Heart right ventricle (tissue), 16 donors: ENCODE measurements at places on chromosomes 4 and X.

DNA sequence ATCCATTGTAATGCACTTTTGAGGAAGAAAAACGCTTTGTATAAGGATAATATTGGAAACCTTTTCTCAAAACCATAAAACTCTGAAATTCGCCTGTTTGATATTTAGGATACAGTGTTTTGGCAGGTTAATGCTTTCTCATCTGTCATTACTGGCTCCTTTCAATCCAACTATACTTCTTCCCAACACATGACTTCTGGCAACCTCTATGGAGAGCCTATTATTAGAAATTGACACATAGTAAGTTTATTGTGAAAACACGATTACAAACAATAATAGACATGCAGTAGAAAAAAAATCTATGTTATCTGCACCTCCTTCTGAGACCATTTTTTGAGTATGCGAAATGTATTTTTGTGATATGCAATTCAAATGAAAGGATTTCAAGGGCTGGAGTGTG is 4.6 kb upstream of the KLHL34 start:
- no peak for DNase-seq

GRCh38 chrX:66000628-66001272 is 39.1 kb downstream of the VSIG4 start:
- DNase-seq: no peak

DNA sequence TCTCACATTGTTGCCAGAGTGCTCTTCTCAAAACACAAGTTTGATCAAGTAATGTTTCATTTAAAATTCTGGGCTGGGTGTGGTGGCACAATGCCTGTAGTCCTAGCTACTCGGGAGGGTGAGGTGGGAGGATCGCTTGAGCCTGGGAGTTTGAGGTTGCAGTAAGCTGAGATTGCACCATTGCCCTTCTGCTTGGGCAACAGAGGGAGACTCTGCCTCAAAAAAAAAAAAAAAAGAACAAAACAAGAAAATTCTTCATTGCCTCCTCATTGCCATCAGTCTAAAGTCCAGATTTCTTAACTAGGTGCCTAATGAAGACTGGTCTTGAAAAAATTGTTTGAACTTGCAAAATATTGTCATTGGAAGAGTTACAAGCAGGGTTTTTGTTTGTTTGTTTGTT is 120.1 kb downstream of the MFAP3L start:
- DNase-seq: no peak

DNA sequence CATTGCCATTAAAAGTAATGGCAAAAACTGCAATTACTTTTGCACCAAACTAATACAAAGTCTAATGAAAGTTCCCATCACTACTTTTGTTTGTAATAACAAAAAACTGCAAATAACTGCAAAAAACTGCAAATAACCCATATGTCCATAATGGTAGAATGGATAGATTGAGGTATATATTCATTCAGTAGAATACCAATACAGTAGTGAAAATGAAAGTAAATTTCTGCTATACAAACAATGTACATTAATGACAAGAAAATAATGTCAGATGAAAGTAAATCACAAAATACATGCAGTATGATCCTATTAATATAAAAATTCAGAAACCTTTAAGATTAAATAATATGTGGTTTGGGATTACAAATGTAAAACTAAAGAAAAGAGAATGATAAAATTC is 41.3 kb upstream of the CEP135 start:
- no peak for DNase-seq

- DNase-seq: no peak
Measured at GRCh38 chrX:153521034-153521433, 3.6 kb downstream of the ATP2B3 start.

DNA sequence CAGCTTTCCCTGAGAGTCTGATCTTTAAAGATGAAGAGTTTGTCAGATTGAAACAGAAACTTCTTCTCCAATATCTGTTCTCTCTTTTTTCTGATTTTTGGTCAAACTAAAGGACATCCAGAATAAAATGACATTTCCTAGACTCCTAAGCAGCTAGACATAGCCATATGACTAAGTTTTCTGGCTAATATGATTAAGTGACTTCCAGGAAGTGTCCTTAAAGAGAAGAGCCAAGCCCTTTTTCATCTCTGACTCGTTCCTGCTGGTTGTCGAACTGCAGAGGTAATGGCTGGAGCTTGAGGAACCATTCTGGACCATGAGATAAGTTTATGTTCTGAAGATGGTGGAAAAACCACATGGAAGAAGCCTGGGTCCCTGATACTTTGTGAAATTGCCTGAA is 546.0 kb downstream of the BCOR start:
- DNase-seq: no peak

GRCh38 chrX:150513544-150513943 is 54.9 kb upstream of the MTM1 start:
- no peak for DNase-seq

GRCh38 chrX:133859336-133859735 is 126.1 kb downstream of the GPC3 start:
- no peak for DNase-seq

- DNase-seq: no peak
Measured at GRCh38 chr4:72564184-72564583, 4.8 kb downstream of the ADAMTS3 start.

DNA sequence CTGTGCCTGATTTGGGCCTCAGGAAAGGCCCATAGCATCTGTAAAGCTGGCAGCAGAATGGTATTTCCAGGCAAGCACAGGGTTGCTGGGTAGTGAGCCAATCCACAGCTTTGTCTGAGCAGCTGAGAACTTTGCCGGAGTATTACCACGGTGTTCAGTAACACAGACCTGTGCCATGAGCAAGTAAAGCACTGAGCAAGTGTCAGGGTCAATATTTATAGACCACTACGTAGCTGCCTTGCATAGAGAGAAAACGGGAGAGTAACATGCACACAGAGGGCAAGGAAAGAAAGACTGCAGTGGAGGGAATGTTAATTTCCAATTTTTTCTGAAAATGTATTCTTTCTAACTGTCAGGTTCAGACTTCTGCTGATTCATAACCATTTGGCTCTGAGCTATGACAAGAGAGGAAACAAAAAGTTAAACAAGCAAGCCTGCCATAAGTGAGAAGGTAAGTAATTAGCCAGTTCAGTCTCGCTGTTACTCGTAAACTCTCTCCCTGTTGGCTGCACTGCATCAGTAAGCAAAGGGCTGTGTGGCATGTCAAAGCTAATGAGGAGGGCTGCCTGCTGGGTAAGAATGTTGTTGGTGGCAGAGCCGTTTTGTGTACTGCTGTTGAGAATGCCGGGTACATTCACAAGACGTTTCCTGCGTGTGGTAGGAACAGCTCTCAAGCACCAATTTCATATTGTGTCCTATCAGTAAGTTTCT is 238.1 kb downstream of the BMPR1B start:
- DNase-seq: no peak

GRCh38 chr4:121717680-121718237 is 21.0 kb upstream of the ANXA5 start:
- no peak for DNase-seq

DNA sequence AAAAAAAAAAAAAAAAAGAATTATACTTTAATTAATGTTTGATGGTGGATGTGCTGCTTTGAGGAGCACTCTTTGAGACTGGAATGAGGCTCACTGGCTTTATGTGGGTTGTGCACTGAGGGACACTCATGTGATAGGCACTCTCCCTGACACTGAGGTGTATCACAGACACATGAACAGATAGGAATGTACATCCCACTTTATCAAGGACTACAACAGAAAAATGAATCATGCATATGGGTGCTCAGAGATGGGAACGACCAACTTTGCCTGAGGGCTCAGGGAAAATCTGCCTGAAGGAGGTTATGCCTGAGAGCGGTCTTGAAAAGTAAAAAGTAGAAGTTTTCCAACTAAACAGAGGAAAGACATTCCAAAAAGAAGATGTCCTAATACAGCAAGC is 97.7 kb upstream of the RBPJ start:
- no peak for DNase-seq

GRCh38 chr4:41512136-41512535 is 25.8 kb upstream of the LIMCH1 start:
- no peak for DNase-seq

- peak; percentile 95 for DNase-seq
Measured at GRCh38 chr4:1011022-1011665, at the start of gene FGFRL1. FGFRL1 (plus strand) TSS chr4:1011626; CDS start chr4:1012486, 860 bp downstream.

DNA sequence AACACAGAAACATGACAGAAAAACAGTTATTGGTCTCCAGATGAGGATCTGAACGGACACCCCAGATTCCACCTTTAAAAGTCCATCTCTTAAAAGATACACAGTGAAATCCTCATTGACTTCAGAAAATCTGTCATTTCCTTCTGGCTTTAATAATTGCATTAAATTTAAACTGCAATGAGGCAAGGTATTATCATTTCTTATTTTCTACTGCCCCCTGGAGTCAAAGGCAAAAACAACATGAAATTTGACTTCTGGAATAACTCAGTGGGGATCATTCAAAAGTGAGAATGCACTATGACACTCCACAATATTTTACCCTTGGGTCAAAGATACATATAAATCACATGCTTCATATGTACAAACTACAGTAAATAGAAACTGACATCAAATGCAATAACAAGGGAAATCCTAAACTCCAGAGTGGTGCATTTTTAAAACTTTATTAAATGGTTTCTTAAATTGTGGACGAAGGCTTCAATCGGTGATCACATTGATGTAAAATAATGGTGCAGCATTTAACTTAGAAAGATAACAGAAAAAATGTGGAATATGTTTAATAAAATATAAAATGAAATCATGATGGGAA is 56.4 kb upstream of the SPANXN1 start:
- no peak for DNase-seq

DNA sequence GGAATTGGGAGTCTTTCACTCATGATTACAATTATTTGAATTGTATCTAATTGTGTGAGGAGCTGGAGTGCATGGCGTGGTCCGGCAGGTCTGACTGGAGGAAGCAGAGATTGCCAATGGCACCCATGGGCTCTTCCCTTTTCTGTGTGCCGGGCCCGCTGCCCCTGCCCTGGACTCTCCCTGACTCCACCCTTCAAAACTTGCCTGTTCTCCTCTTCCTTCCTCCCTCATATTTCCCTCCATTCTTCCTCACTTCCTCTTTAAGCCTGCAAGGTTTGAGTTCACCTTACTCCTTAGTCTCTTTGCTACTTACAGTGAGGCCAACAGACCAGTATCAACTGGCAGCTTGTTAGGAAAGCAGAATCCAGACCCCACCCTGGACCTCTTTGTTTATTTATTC is 6.5 kb upstream of the STBD1 start:
- no peak for DNase-seq

- DNase-seq: no peak
Measured at GRCh38 chr4:169268951-169269760, 1.6 kb downstream of the SH3RF1 start.

DNA sequence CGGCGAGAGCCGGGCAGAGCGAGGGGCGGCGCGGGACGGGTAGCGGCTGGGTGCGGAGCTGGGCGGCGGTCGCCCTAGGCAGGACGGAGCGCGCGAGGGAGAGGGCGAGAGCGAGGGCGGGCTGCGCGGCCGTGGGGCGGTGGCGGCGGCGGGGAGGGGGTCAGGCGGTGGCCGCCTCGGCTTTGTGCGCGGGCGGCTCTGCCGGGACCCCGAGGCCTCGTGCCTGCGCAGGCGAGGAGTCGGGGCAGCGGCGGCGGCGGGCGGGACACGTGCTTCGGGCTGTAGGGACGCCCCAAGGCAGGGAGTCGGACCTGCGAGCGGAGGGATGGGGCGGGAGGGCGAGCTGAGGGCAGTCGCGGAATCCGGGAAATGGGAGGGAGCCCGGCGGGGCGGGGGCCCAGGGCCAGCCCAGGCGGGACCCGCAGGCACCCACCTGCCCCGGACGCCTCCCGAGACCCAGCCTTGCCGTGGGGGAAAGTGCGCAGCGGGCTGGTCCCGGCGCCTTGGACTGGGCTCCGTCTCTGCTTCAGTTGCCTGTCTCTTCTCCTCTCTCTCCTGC is 465 bp downstream of the BMPR1B start:
- DNase-seq: peak; percentile 27

GRCh38 chrX:21559417-21559816 is 98.7 kb downstream of the KLHL34 start:
- no peak for DNase-seq

DNA sequence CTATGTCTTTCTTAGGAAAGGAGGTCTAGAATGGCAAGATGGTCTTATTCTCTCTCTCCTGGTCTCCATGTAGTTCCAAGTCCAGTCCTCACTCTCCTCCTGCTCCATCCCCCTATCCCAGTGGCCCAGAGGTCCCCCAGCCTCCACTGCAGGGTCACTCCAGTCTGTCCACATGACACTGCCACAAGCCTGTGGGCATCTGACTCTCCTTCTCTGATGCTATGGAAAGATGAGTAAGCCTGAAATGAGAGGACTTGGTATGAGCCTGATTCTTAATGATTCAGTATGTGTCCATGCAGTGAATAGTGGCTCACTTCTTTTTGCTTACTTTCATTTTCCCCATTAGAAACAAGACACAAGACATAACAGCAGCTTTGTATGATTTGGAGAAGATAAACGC is 516.8 kb upstream of the ADGRL3 start:
- DNase-seq: no peak

DNA sequence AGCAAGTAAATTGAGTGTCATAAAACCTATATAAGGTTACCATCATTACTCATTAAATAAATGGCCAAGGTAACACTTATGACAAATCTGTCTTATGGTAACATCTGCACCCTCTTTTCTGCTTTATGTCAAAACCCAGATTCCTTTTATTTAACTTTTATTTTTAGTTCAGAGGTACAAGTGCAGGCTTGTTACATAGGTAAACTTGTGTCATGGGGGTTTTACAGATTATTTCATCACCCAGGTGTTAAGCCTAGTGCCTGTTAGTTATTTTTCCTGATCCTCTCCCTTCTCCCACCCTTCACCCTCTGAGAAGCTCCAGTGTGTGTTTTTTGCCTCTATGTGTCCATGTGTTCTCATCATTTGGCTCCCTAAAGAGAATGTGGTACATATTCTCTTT is 930.7 kb downstream of the CCSER1 start:
- no peak for DNase-seq

DNA sequence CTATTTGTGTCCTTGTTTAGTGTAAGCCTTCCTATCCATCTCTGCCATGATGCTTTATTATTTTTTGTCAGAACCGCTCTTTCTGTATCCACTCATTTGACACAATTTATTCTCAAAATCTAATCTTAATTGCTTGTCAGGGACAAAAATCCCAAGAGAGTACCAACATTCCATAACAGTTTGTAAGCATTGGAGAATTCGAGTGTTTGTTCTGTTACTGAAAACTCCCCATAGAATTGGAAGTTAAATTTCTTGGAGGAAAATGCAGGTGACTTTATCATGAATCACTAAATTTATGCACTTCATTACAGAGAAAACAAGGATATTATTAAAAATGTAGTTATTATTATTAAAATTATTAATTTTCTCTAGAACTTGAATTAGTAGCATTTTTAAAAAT is 1986.1 kb downstream of the ARAP2 start:
- no peak for DNase-seq

DNA sequence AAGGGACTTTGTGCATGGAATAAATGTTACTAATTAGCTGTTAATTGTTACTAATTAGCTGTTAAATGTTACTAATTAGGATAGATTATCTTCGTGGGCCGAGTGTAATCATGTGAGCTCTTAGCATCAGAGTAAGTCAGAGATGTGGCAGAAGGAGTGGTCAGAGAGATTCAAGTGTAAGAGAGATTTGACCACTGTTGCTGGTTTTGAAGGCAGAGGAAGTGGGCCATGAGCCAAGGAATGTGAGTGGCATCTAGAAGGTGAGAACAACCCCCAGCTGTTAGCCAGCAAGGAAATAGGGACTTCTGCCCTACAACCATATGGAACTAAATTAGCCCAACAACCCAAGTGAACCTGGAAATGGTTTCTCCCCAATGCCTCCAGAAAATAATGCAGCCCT is 28.2 kb downstream of the ODAPH start:
- DNase-seq: no peak

GRCh38 chr4:8254076-8254475 is 15.5 kb upstream of the HTRA3 start:
- DNase-seq: no peak

GRCh38 chr4:54547299-54548097 is 110.3 kb upstream of the KIT start:
- DNase-seq: no peak
